Choroid plexus epithelial cell (primary cell): ENCODE measurements at places on chromosomes 1 and 21.
A peak's percentile ranks its signal among the peaks of the same experiment; 100 is the strongest.

GRCh38 chr1:83760226-83761021, 238.5 kb downstream of the TTLL7 start:
- DNase-seq, result no peak

- DNase-seq, result peak; percentile 34
These were observed 22.7 kb downstream of the SERBP1 start for GRCh38 chr1:67407498-67407897.

- DNase-seq, result no peak
These were observed 49.3 kb upstream of the AJAP1 start for GRCh38 chr1:4605158-4605557.

DNA sequence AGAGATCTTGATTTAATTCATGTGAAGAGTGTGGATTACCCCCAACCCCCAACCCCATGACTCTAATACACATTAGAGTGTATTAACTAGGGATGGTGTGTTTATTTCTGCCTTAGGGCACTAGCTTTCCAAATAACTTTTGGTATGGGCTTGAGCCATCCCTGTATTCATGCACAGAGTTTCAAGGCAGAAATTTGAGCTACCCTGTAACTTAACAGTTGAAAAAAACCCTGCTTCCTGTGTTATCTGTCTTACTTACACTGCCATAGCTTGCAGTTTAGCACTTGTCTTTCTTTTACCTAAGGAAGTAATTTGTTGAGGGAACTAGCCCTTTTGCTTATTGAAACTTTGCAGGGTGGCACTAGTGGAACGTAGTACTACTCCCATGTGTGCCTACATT, 6.3 kb downstream of the SRSF11 start:
- peak; percentile 36 for DNase-seq

DNA sequence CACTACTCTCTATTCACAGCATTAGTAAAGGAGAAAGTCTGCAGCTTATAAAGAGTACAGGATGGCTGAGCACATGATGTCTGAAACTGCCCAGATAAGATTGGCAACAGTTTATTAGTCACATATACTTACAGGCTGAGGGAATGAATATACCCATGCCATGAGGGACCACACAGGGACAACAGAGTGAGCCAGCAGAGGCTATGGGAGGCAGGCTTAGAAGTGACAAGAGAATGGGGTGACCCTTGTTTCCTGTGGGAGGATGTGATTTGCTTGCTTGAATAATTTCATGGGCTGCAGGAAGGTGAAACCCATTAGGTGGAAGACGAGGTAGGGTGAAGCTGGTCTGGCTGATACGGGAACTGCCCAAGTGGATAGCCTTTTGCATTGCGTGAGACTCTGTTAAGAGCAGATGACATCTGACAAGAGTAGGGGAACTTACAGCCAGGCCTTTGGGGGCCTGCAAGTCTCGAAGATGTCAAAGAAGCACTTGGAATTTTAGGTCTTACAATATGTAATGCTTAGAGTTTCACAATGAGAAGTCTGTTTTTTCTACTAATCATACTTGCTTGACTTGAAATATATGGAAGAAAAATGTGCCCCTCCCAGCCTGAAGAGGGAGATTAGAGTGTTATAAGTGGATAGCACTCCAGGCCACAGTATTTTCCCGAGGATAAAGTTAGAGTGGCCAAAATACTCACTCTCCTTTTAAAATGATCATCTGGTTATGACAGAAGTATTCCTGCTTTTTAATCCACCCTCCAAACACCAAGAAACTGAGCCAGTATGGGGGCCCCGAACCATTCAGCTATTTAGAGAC, 34.6 kb upstream of the TNFSF4 start:
- DNase-seq, result no peak

GRCh38 chr1:206674745-206675175, 9.9 kb upstream of the MAPKAPK2 start:
- peak; percentile 99 for DNase-seq

DNA sequence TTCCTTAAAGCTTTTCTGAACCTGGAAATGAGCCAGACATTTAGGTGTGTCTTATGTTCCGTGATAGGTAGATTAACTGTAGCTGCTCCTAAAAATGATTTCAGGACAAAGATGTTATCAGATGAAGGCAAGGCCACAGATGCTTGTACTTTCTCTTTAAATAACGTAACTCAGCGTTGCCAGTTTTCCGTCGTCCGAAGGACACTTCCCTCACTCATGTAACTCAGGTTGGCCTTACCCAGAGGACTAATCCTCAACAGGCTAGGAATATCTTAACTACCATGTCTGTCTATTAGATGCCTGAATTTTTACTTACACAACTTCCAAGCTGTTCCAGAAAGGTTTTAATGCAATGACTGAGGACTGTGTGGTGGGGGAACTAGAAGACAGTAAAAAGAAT, 35.4 kb upstream of the FAM89A start:
- no peak for DNase-seq

DNA sequence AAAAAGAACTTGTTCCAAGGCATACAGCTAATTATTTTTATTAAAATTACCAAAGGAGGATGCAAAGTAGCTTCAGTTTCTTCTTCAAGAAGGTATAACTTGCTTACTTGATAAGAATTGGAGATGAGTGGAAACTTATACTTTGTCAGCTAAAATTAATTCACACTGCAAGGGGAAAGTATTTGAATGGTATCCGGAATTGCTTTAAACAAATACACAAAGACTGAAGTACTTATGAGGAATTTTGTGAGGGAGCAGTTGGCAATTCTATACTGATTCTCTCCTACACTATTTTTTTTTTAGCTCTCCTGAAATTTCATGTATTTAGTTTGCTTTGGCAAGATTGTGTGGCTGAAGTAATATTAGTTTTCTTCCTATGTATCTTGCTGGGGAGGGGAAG, 39.2 kb upstream of the GRIK1 start:
- no peak for DNase-seq

DNA sequence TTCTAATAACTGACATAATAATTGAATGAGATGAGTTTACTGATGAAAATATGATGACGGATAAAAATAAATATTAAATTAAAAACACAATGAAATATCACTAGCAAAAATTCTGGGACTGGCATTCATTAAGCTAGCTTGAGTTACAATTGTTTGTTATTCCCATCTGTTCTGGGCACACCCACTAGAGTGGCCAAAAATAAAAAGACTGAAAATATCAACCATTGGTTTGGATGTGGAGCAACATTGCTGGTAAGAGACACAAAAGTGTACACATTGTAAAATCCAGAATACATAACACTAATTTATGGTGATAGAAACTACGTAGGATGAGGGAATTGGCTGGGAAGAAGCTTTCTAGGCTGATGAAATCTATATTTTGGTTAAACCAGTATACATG, 9.6 kb upstream of the NEK7 start:
- no peak for DNase-seq

DNA sequence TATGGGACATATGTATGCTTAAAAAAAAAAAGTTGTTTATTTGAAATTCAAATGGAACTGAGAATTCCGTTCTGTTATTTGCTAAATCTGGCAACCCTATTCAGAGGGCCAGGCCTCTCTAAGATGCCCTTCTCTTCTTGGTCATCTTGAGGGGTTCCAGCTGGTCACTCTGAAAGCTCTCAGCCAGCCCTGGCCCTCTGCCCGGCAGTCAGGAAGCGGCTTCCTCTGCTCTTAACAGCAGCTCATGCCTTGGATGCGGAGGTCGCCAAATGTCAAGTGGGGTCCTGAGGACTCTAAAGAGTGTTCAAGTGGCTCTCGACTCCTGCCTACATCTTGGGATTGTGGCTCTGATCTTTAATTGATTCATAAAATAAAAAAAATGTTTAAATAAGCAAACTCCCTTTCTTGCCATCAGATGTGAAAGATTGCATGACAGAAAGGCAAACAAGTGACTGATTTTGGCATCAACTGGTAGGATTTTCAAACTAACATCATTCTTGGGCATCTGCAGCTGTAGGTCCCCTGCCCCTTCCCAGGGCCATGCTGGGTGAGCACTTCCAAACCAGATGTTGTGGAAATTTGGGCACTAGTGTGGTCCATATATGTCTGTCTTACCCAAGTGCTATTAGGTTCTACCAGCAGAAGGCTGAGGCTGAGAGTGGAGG, 130.8 kb downstream of the PRDM2 start:
- no peak for DNase-seq

DNA sequence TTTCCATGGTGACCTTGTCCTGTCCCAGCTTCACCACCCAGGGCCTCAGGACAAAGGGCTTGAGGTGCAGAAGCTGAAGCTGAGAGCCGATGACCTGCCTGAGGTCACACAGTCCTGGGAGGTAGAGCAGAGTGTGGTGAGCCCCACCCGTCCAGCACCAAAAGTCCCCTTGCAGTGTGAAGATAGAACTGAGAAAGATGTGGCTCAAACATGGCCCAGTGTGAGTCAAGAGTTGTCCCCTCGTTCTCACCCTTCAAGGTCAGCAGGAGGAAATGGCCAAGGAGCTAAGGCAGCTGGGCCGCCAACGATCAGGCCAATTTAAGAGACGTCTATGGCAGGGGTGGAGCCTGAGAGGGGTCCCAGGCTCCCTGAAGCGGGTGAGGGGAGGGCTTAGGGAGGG, 157.5 kb upstream of the KLHDC7A start:
- no peak for DNase-seq

DNA sequence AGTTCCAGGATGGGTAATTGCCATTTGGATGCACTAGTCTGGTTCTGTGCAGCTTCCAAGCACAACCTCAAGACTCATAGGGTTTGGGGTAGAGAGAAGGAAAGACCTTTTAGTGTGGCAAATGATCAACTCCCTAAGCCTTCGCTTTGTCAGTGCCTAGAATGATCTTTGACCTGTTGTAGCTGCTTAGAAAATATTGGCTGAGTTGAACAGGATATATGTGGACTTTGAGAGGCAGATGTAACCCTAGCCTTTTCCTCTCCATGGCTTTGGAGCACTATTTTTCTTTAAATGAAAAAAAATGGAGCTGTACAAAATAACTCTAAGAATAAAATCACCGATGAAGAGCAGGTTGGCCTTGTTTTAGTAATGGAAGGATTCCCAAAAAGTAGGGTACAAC, 41.7 kb downstream of the HLX start:
- DNase-seq, result no peak

DNA sequence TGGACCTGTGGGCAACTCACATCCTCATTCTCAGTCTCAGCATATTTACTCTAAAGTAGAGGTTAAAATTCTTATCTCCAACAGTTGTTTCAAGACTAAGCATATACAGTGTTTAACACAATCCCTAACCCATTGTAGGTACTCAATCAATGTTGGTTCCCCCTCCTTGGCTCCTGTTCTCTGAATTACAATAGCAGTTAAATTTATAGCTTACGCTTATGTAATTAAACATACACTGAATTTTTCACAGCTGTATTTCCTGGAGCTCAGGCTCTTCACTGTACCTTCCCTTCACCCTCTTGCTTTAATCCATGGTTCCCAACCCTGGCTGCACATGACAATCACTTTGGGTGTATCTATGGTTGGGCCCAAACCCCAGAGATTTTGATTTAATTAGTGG, 89.4 kb downstream of the LPAR3 start:
- no peak for DNase-seq

DNA sequence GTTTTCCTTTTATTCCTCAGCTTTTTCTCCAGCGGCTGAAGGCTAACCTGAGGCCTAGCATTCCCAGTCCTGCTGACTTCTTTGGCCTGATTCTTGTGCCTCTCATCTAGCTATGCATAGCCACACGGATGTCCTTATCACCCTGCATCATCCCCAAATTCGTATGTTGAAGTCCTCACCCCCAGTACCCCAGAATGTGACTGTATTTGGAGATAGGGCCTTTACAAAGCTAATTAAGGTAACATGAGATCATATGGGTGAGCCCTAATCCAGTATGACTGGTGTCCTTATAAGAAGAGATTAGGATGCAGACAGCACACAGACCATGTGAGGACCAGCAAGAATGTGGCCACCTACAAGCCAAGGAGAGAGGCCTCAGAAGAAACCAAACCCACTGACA, 44.6 kb downstream of the CDCP2 start:
- DNase-seq, result no peak

DNA sequence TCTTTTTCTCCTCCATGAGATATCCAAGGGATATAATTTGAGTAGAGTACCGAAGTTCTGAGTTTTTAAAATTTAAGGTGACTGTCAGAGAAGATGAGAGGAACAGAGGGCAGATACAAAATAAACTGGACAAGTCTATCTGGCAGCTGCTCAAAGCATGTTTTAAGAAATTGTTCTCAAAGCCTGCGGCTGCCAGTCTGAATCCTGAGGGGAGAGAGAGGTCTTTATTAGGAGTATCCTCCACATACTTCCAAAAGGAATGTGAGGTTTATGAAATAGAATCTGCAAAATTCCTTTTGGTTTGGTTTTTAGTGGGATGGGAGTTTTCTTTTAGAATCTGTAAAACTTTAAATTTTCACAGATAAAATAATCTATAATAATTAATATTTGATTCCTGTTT, 41.3 kb downstream of the TTC13 start:
- peak; percentile 15 for DNase-seq

DNA sequence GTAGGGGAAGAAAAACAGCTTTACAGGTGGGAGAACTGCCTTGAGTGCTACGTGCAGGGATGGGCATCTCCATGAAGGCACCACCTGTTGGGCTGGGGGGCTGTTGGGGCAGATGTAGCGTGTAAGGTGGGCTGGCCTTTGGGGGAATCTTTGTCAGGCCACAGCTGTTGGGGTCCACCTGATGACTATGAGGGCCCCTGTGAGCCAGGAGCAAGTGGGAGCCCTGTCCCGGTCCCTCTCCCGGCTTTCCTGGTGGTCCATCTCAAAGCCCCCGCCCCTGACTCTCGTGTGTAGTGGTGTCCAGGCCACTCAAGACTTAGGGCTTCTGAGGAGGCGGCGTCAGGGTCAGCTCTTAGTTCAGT, 13.5 kb downstream of the SLC37A1 start:
- no peak for DNase-seq

DNA sequence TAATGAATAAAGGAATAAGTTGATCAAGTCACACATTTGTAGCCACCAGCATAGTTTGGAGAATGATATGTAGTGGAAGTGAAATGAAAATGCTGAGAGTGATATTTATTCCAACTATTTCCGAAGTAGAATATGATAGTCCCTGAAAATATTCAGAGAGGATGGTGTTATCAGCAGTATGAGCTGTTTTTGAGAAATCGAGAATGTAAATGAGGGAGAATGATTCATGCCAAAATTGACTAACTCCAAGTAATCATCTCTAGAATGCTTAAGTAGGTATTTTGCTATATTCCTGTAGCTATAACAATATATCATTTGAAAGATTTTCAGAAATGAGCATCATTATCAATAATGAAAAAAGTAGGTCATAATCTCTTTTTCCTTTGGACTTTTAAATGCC, 178.9 kb downstream of the PDE4B start:
- DNase-seq, result peak; percentile 33

GRCh38 chr1:35426097-35426586, 131.1 kb downstream of the KIAA0319L start:
- DNase-seq, result no peak

DNA sequence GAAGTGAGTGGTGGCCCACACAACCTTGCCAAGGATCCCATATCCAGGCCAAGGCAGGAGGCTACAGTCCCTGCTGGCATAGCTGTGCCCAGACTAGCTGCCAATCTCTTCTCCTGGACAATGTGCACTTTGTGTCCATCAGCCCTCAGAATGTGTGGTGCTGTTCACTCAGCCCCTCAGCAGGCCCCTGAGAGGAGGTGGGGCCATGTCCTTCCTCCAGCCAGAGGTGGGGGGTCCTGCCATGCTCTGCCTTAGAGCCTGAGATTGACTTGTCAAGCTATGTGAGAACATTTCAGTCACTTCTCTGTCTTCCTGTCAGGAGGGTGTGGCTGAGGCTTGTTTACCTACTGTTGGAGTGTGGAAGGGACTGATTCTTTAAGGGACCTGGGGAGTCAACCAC, 1.4 kb downstream of the NCF2 start:
- DNase-seq, result no peak

GRCh38 chr1:145720556-145720877, 1.2 kb downstream of the CD160 start:
- DNase-seq, result peak; percentile 69
